Osteocyte (in vitro differentiated cells): ENCODE measurements at places on chromosomes 2 and 18. TPM values are rescaled to one million over a fixed set of nuclear protein-coding genes. Genes with fewer than 3 reads are reported as not detected.

GRCh38 chr2:235024191-235024860 is 72.5 kb downstream of the SH3BP4 start:
- DNase-seq = no peak

DNA sequence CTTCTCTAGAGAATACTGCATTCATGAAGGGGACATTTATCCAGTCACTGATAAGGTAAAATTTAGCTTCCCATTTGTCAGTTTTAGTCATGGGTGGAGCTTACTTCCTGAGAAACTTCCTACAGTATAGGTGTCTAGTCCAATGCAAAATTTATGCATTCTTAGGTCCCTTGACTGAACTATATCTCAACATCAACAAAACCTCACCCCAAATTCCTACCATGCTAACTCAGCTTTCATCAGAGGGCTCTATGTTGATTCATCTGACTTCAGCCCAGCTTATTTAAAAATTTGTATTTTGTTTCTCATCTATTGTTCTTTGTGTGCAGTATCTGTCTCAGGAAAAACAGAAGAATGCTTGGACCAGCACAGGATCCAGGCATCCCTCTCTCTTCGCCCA is 296.4 kb upstream of the ACVR2A start:
- DNase-seq = no peak

GRCh38 chr2:149178612-149179011 is 140.1 kb downstream of the LYPD6B start:
- no peak for DNase-seq

- DNase-seq = peak; percentile 85
Measured at GRCh38 chr18:77114415-77115191, 18.0 kb downstream of the MBP start.

DNA sequence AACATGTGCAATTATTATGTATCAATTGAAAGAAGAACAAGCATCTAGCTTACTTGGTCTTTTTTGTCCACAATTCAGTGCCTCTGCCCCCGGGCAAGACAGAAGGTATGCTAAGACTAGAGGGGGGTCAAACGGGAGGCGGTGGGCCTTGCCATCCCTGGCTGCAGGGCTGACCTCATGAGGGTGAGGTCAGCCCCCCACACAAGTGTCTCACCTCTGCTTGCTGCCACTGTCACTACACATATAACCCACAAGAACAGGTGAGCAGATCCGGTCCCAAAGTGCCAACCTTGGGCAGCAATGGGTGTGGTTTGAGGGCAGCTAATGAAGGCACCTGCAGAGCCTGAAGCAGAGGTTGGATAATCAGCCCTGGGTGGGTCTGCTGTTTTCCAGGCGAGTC is 71.5 kb downstream of the EDAR start:
- no peak for DNase-seq

DNA sequence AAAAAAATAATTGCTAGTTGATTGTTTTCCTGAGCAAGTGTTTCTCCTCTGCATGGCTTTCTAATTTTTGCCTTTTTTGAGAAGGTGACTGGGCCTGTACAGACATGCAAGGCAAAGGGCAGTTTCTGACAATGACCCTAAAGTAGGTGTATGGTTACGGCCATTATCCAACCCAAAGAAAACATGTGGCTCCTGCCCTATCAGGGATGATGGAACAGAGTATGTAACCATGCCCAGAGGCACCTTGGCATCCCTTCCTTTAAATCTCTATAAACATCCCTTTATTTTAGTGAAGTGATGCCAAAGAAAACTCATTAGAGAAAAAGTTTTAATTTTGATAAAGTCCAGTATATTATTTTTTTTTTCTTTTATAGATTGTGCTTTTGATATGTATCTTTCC is 217.5 kb downstream of the LPIN1 start:
- no peak for DNase-seq

- no peak for DNase-seq
Measured at GRCh38 chr18:69951182-69951581, 3.5 kb upstream of the CD226 start.

- no peak for DNase-seq
Measured at GRCh38 chr2:164773635-164774034, 68.0 kb downstream of the COBLL1 start.

DNA sequence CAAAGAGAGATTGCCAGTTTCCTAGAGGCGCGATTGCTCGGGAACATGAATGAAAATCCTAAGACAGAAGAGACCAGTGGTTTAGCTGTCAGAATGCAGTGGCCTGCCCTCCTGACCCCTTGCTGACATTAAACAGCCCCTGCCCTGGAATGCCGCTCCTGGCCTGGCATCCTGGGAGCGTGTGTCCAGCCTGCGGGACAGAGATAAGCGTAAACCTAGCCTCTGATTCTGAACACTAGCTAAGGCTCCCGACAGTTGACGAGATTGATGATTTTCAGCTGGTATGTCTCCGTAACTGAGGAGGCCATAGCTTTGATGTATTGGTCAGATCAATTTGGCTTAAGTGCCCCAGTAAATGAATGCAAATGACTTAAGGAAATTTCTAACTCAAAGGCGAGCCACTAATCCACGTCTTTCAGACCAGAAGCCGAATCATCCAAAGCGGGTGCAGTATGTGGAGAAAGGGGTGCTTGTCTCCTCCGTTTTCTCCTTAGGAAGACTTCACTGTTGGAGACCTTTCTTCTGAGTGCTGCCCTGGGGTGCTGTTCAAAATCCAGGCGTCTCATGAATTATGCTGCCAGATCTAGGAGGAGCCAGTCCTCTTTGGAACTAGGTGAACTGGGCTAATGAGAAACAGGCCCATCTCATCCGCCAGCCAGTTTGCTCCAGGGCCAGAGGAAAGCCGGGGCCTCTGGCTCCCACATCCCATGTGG is 142.5 kb upstream of the L3MBTL4 start:
- DNase-seq = no peak

DNA sequence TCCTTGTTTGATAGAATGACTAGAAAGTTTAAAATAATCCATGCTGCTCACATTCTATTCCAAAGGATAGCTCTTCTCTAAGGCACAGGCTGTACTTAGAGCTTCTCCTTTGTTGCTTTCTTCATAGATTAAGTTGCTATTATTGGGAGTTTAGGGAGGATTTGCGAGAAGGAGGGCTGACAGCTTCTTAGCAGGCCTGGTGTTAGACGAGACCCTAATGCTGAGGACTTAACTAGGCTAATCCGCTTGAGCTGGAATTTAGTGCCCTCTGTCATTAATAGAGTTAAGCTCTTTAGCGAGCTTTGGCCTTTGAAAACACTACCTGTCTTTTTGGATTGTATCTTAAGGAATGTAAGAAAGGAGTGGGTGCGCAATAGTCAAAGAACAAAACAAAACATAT is 81.3 kb downstream of the MOGAT1 start:
- no peak for DNase-seq

- no peak for DNase-seq
Measured at GRCh38 chr18:63317982-63318888, 1.3 kb downstream of the BCL2 start.

DNA sequence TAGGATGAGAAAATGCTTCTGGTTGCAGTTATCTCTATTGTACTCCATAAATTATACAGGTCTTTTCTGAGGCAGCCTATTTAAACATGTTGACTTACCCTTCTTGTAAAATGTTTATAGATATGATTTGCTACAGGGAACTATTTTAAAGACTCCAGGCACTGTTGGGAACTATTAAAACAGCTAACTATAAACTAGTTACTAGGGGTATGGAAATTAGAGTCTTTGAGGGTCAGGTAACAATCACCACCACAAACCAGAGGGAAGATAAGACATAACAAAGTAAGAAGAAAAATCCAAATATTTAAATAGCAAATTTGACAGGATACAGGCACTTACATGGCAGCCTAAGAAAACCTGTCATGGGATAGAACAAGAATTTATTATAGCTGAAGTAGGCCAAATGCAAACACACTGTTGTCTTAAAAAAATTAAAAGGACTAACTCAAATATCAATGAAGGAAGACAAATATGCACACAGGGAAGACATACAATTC is 251.0 kb upstream of the CWC22 start:
- no peak for DNase-seq

DNA sequence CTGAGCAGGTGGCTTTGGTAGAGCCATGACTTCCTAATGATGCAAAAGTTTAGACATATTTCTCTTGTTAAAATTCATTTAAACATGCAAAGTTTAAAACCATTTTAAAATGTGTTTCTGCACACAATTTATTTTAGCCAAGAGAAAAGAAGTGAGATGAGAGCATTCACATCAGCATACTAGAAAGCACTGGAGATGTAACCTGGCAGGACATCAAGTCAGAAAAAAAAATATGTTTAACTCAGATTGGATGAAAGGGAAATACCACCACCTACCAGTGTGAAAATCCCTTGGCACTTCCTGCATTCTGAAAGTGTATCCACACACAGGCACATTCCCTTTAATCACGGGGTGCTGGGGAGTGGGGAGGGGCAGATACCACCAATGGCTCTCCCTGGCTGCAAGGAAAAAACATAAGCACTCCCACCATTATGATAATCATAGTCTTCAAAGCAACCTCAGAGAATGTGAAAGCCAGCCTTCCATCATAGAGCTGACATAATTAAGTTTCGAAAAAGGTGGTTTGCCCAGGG is 25.0 kb downstream of the DNER start:
- peak; percentile 19 for DNase-seq

RAMP1 gene
- 87.9 and 93.4 TPM in 2 replicates for total RNA-seq

AOX1 gene
- total RNA-seq = 0.97 and 1.7 TPM in 2 replicates

DNAJC27 gene
- 7.0 and 7.3 TPM in 2 replicates for total RNA-seq

C1GALT1C1L gene
- total RNA-seq = not detected in 2 replicates
